ENCODE measurements at places on chromosomes 1 and 21. TPM values are rescaled to one million over a fixed set of nuclear protein-coding genes. Genes with fewer than 3 reads are reported as not detected.

Gene VWA1
- total RNA-seq, result not detected

Gene OR2T35
- not detected for total RNA-seq

Gene FCRL2
- total RNA-seq, result 0.11 TPM

Gene ZBTB37
- 15.1 TPM for total RNA-seq

Gene AMY1B
- total RNA-seq, result not detected

Gene CSMD2
- total RNA-seq, result not detected

Gene ATP1A2
- not detected for total RNA-seq

Gene RHBDL2
- total RNA-seq, result not detected
